ENCODE measurements at places on chromosomes 16 and 17.
A peak's percentile ranks its signal among the peaks of the same experiment; 100 is the strongest.

DNA sequence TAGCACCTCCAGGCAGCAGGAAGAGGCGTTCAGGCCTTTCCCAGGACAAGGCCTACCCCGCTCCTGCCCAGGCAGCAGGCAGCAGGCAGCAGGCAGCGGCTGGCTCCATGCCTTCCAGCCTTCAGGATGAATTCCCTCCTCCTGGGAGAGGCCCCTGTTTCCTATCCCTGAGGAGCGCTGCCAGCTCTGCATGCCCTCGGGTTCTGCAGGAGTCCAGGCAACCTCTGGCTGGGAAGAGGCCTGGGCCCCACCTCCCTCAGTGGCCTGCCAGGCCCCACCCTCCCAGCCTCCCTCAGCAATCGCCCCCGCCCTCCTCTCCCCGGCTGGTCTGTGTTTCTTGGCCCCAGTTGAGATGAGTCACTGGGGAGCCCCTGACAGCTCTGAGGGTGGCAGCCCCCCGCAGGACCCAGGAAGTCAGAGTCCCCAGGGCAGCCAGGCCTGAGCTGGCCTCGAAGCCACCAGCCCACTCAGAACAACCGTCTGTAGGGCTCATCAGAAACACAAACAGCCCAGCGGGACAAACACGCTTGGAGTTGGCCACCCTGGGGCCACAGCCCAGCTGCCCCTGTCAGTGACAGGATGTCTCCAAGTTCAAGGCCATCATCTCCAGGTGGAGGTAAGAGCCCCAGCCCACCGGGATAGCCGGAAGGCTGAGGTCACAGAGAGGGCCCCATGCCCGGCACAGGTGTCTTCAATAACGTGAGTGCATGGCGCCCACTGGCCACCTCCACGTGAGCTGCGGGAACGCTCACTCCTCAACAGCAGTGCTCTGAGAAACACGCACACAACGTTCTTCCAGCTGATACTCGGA, 39.5 kb upstream of the CIBAR2 start:
- no peak for ATAC-seq

GRCh38 chr17:3799181-3799945, 1.6 kb downstream of the ITGAE start:
- no peak for ATAC-seq

GRCh38 chr17:28944862-28945741, 6.2 kb downstream of the PHF12 start:
- no peak for ATAC-seq

DNA sequence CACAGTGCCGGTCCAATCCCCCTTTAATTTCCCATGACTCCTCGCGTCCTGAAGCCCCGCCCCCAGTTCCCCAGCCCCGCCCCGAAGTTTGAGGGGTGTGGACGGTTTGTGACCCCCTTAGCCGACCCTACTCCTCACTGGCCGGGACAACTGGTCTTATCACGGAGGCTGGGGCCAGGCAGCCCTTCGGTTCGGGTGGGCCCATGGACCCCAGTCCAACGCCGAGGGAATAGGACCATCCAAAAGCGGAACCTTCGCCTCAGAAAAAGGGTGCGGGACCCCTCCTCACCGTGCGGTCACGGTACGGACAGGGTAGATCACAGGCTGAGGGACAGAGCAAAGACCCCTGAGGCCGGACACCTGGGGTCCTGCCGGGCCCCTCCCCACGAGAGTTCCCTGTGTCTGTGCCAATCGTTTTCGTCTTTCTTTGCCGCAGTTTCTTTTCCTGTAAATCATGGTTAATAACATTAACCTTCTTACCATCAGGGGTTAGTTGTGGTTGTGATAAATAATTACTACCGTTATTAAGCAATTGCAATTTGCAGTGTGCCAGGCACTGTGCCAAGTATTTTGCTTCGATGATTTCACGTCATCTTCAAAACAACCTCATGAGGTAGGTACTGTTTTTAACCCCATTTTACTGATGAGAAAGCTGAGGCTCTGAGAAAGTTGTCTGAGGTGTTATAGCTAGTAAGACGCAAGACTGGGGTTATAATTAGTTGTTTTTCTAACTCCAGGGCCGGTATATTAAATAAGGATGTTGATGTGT, 543 bp downstream of the TMUB2 start:
- peak; percentile 65 for ATAC-seq

- no peak for ATAC-seq
These were observed 12.8 kb downstream of the TERF2 start for GRCh38 chr16:69373019-69373418.

GRCh38 chr17:78819806-78820792, 20.5 kb downstream of the USP36 start:
- no peak for ATAC-seq

- ATAC-seq, result no peak
These were observed 1.8 kb downstream of the ZC3H7A start for GRCh38 chr16:11794996-11795886.

- ATAC-seq, result no peak
These were observed 253.3 kb downstream of the STX8 start for GRCh38 chr17:9322326-9322725.

DNA sequence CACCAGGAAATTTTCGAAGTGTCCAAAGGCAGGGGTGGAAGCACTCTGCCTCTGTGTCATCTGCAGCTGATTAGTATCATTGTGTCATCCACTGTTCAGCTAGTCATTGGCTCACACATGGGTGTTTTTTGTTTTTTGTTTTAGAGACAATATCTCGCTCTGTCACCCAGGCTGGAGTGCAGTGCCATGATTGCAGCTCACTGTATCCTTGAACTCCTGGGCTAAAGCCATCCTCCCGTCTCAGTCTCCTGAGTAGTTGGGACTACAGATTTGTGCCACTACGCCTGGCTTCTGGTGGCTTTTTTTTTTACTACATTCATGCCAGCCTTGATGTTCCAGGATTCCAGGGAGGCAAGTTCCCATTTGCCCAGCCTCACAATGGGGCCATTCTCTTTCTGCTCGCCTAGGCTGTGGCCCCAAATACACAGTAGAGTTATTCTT, 32.5 kb upstream of the MYO18A start:
- no peak for ATAC-seq

Measured in activated T-helper 17 cell treated with anti-CD3 and anti-CD28 coated beads, Interleukin-2, amount 50 U/mL, for 72 hours (primary cell).